ENCODE measurements at places on chromosomes 13 and 19.

DNA sequence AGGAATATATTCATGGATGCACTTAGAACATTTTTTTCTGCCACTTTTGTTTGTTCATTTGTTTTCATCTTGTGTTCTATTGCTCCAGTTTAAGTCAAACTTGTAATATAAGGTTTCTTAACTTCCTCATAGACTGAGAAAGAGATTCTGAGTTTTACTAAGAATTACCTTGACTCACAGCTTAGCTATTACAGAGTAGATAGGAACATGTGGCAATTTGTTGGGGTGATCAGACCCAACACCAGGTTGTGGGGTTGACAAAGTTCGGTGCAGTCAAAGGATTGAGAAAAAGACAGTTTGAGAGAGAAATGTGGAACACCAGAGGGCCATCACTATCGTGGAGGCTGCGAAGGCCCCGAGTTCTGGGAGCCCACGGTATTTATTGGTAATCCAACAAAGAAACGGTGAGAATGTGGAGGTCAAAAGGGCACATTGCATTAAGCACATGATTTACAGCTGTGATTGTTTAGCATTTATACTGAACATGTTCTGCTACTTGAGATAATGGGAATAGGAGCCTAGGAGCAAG lies 2526.0 kb downstream of the PCDH9 start:
- DNase-seq: no peak

- no peak for DNase-seq
Observed at GRCh38 chr13:59178344-59178743, 985.4 kb downstream of the DIAPH3 start.

GRCh38 chr19:575527-576506 lies 3.4 kb downstream of the BSG start:
- DNase-seq: no peak

DNA sequence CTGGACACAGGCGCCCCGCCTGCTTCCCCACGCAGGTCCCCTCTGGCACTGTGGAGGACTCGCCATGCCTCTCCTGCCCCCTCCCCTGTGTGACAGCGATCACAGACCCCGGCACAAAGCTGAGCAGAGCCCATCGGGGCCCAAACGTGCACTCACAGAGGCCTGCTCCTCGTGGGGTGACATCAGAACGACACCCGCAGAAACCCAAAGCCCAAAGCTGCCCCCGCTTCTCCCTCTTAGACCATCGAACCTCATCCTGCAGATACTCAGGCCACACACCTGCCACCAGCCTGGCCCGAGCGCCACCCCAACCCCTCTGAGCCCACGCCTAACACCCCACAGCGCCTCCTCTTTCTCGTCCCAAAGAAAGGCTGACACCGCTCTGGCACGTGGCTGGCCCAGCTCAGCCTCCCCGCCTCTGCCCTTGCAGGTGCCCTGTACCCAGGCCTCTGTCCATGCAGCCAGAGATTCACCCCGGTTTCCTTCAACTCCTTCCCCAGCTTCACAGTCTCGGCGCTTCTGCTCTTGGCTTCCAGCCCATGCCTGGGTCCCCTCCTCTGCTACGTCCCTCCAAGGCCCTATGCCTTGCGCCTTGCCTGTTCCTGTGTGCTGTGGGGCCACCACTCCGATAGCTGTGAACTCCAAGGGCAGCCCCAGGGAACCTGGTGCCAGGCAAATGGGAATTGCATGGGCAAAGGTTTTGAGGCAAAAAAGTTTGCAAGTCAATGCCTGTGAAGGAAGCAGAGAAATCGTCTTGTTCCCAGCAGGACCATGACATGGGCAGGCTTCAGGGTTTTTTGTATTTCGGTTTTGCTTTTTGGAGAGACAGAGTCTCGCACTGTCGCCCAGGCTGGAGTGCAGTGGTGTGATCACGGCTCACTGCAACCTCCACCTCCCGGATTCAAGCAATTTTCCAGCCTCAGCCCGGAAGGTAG lies 831 bp upstream of the CBARP start:
- DNase-seq: no peak

DNA sequence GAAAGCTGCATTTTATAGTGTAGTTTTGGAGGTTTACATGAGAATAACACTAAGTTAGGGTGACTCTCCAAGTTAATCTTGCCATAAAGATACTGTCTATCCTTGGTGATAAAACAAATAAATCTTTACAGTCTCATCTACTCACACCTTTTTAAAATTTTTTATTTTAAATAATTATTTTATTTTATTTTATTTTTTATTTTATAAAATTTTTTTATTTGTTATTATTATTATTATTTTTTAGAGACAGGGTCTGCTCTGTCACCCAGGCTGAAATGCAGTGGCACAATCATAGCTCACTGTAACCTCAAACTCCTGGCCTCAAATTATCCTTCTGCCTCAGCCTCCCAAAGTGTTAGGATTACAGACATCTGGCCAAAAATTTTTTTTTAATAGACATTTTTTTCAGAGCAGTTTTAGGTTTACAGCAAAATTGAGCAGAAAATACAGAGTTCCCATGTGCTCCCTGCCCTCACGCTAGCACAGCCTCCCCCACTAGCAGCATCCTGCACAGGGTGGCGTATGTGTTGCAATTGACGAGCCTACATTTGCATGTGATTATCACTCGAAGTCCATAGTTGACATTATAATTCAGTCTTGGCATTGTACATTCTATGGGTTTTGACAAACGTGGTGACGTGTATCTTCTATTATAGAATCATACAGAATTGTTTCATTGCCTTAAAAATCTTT lies 41.0 kb downstream of the RASL11A start:
- DNase-seq: no peak

DNA sequence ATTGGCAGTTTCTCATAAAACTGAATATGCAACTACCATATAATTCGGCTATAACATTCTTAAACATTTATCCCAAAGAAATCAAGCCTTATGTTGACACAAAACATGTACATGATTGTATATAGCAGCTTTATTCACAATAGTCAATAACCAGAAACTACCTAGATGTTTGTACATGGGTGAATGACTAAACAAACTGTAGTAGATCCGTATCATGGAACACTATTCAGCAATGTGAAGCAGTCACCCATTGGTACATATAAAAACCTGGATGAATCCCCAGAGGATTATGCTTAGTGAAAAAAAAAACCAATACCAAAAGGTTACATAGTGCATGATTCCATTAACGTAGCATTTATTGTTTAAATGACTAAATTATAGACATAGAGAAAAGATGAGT lies 471.7 kb upstream of the KLHL1 start:
- DNase-seq: no peak

DNA sequence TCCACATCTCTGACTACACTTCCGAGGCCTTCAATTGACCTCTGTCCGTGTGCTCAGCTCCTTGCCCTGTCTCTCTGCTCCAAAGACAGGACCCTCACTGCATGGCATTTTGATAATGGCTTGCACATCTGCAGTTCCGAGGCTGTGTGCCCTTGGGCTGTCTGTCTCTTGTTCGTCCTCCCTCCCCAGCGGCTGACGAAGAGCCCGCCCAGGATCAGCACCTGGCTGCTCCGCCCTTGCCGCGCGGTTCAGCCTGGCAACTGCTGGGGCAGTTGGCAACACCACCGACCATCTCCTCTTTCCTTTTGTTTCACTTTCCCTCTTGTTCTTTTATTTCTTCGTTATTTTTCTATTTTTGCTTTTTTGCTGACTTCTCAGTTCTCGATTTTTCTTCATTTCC lies 270.4 kb downstream of the TEX29 start:
- no peak for DNase-seq

- DNase-seq: no peak
Observed at GRCh38 chr13:31980830-31981229, 50.7 kb upstream of the FRY start.

GRCh38 chr19:33280351-33280921 lies 21.9 kb downstream of the CEBPA start:
- no peak for DNase-seq

DNA sequence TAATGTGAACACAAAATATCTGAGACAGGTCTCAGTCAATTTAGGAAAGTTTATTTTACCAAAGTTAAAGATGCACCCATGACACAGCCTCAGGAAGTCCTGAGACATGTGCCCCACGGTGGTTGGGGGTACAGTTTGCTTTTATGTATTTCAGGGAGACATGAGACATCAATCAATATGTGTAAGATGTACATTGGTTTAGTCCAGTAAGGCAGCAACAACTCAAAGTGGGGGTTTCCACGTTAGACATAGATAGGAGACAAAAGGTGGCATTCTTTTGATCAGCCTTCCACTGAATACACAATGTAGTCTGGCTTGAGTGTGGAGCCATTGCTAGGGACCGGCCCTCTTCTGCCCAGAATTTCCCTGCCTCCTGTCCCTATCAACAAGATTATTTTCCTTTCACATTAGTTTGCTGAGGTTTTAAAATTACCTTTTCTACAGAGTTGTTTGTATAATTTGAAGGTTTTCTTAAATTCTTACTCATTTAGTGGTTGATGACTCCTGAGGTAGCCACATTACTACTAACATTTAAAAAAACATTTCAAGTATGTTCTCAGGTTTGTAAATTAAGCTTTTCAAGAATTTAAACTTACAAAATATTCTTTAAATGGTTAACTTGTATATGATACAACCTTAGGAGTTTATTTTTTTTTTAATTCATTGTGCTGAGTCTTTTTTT lies 33.2 kb downstream of the RNASEH2B start:
- DNase-seq: no peak

DNA sequence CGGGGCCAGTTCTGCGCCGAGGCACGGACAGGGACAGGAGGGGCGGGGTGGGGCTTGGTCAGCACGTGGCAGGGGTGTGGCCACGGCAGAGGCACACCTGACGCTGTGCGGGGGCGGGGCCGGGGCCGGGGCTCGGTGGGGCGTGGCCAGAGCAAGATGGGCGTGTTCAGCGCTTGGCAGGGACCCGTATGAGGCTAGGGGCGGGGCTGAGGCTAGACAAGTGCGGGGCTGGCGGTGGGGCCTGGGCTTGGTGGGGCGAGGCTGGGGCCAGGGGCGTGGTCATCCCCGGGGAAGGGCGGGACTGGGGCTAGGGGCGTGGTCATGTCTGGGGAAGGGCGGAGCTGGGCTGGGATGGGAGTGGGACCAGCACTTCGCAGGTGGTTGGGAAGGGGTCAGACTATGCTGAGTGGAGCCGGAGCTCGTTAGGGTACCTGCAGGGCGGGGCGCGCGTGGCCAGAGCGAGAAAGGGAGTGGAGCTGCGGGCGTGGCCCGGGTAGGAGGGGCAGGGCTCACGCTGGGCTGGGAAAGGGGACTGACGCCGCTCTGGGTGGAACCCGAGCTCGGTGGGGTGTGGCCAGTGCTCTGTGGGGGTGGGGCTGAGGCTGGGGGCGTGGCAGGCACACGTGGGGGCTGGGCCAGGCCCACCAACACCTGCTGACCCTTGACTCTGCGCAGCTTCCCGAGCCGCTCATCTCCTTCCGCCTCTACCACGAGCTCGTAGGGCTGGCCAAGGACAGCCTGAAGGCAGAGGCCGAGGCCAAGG lies 12.8 kb downstream of the POLR2E start:
- DNase-seq: no peak

Measured in cortex of kidney (tissue), 1 donor.